ENCODE measurements at places on chromosomes 3 and 15.
A peak's percentile ranks its signal among the peaks of the same experiment; 100 is the strongest.

GRCh38 chr15:60721257-60721626 lies 242.3 kb upstream of the ICE2 start:
- no peak for DNase-seq

DNA sequence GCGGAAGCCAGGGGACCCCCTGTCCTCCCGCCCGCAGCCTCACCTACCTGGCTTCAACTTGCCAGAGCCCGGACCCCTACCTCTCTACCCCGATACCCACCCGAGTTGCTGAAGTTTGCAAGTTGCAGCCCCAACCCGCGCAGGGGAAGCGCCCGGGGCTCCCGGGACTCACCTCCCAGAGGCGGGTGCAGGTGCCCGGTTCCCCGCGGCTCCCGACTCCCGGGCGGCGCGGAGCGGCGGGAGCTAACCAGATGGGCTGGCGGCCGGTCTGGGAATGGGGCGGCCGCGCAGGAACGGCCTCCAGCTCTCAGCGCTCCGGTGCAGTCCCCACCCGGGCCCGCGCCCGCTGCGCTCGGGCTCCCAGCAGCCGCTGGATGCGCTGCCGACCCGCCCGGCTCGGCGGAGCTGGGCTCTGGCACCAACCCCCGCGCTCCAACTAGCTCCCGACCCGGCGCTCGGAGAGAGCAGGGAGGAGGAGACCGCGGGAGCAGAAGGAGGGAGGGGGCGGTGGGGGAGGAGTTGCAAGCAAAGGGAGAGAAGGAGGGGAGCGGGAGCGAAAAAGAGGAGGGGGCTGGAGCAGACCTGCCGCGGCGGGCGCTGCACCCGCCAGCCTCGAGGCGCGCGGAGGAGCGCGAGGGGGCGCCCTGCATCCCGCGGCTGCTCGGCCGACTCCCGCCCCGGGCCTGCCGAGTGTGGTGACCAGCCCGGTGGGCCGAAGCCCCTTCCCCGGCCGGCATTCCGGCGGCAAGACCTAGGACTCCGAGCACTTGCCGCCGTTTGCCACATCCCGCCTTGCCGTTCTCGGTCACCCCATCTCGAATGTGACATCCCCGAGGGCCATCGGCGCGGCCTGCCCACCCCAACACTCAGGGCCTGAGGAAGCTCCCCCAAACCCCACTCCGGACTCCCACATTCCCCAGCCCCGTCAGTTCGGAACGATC lies at the start of gene SEMA5B:
Gene SEMA5B (minus strand): TSS at position 472 of the 941 bp plus-strand sequence. CDS start 66,500 bp downstream, outside the sequence.
- DNase-seq: peak; percentile 94

DNA sequence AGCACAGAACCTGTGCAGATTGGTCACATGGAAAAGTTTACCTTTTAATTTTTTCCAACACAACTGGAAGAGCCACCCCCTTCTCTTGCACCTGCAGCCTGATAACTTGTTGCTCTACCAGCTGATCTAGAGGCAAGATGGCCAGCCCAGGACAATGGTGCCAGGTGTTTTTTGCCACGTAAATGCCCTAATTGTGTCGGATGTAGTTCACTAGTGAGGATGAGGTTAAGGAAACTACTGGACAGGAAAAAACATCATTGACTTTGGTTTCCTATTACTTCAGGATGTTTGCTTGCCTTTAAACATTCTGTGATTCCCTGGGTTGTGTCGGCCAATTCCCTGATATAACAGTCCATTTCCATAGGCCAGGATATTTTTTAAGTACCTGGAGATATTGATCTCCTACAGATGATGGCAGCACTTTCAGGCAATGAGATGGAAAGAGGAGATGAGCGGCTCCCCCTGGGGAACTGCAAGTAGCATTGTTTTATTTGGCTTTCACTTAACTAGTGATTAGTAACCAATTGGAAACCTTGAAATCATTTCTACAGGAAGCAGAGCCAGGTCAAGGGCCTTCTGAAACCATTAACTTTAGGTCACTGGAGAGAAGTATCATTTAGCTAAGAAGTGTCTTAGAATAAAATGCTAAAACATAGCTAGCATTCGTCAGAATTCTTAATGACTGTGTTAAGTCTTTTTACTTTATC lies 72.5 kb downstream of the OSBPL10 start:
- DNase-seq: no peak

- no peak for DNase-seq
These were observed 372.2 kb upstream of the WNT5A start for GRCh38 chr3:55859305-55859704.

DNA sequence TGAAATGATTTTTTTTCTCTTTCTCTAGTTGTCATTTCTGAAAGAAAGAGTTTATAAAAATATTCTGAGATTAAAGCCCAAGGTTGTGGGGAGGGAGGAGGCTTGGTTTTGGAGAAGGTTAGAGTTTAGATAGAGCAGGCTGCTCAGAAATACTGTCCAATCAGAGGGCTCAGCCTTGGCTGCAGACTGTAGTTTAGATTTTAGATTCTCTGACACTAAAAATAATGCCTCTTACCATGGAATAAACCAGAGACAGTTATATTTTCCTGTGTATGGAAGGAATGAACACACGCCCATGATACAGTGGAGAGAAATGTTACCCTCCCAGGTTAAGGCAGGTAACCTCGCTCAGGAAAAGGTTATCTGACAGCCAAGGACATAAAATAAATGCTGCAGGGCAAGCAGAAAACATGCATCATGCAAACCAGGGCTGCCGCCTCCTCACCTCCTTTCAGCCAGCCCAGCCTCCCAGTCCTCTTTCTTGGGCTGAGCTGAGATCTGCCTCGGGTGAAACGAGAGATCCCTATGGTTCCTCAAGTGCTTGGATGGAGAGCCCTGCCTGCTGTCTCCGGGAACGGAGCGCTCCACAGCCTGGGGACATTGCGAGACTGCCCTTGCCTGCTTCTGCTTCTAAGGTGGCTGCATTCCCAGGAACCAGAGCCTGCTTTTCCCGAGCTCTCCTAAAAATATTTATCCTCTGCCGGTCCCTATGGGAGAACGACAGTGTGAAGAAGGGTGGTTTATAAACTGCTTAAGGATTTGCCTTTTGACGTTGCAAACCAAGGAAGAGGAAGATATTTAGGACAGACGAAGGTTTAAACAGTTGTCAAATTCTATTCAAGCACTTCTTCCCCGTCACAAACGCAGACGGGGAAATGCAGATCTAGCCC lies 848 bp downstream of the NCEH1 start:
- no peak for DNase-seq

All from spinal cord (tissue), 10 donors.